ENCODE measurements at places on chromosomes 4 and X.
A peak's percentile ranks its signal among the peaks of the same experiment; 100 is the strongest.

GRCh38 chr4:122171323-122171722 is 19.2 kb downstream of the BLTP1 start:
- no peak for DNase-seq

DNA sequence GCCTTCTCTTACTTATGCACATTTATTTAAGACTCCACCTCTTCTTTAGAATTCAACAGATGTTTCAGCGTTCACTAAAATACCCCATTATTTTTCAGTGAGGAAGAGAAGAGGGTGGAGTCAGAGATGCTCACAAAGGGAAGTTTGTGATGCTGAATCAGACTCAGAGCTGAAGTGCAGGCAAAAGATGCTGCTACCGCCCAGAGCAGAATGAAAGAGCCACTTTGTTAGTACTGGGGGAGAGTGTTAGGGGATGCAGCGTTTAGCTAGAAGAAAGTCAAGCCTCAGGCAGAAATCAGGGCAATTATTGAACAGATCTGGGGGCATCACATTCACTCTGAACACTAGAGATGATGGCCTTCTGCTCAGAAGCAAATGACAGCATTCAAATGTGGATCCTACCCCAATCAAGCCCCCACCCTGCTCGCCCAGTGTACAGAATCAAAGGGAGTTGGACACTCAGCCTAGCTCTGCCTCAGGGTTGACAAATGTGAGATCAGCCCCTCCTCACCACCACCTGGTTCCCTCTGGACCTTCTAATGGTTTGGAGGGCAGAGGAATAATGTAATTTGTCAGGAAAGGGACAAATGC is 138.3 kb downstream of the UNC5C start:
- no peak for DNase-seq

DNA sequence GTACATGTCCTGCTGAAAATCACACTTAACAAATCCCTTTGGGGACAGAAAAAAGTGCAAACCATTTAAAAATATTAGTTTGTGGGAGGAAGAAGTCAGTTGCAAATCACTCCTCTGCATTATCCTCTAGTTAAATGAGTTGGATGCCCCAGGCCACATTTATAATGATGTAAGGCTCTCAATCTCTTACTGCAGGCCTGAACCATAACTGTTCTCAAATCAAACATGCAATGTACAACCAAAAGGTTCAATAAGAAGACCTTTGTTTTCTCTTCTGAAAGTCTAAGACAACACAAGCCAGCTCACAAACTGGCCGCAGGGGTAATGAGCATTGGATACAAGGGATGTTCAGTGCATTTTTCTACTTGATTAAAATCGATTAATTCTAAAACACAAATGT is 39.7 kb downstream of the IGFBP7 start:
- no peak for DNase-seq

DNA sequence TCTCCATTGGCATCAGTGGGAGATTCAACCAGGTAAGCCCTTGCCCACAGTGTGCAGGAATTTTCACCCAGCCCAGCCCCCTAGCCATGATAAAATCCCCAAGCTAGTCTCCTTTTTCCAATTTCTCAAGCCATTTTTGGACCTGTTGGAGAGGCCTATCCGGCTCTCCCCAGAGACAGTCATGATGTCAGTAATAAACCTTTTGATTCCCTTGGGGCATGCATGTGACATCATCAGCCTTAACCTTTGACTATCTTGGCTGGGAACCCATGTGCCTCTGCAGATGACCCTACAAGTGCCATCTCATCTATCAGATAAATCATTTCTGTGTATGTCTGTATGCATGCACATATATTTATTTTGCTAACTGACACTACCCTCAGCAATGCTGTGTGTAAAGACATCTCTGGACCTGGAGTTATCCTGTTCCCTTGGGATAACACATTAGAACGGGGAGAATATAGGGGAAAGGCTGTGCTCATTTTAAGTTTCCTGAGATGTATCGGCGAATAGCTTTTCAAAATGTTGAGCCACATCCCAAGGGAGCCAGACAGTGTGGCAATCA is 51.0 kb downstream of the CYTL1 start:
- DNase-seq = no peak

DNA sequence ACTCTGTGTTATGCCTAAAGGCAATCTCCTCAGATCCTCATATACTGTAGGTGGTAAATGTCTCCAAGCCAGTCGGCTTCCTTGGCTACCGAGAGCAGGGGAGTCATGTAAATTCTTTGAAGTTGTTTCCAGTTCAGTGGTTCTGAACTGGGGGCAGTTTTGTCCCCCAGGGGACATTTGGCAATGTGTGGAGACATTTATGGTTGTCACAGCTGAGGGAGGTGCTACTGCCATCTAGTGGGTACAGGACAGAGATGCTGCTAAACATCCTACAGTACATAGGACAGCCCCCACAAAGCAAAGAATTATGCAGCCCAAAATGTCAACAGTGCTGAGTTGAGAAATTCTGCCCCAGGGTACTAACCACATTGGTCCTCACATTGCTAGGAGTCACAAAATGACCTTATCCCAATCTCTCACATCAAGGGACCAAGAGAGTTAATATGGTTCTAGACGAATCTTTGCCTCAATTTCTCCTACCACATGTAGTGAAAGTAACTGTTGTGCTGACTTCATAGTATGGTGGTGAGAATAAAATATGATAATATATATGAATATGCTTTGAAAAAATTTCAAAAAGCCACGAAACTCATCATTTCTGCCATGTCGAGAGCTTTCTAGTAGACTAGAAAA is 104.4 kb upstream of the ARHGAP24 start:
- no peak for DNase-seq

DNA sequence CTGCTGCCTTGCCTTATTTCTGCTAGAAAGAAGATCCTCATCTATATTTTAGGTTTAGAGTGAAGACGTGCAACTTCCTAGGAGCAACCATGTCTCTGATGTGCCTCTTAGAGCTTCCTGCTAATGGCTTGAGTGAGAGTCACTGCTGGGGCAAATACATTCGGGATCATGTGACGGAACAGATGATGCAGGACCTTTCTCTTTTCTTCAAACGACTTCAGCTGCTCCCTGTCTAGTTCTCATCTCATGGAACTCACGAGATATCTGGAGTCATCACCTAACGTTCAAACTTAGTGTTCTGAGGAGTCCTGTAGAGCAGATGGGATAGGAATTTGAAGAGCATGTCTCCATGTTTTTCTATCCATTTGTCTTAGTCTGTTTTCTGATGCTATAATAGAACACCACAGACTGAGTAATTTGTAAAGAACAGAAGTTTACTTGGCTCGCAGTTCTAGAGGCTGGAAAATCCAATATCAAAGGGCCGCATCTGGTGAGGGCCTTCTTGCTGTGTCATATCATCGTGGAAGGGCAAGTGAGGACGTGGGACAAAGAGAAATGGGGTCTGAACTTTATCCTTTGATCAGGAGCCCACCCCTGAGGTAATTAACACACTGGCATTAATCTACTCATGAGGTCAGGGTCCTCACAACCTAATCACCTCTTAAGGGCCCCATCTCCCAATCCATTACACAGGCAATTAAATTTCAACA is 43.5 kb upstream of the SCRG1 start:
- DNase-seq = no peak

GRCh38 chr4:66266035-66266434 is 595.7 kb upstream of the EPHA5 start:
- DNase-seq = no peak

DNA sequence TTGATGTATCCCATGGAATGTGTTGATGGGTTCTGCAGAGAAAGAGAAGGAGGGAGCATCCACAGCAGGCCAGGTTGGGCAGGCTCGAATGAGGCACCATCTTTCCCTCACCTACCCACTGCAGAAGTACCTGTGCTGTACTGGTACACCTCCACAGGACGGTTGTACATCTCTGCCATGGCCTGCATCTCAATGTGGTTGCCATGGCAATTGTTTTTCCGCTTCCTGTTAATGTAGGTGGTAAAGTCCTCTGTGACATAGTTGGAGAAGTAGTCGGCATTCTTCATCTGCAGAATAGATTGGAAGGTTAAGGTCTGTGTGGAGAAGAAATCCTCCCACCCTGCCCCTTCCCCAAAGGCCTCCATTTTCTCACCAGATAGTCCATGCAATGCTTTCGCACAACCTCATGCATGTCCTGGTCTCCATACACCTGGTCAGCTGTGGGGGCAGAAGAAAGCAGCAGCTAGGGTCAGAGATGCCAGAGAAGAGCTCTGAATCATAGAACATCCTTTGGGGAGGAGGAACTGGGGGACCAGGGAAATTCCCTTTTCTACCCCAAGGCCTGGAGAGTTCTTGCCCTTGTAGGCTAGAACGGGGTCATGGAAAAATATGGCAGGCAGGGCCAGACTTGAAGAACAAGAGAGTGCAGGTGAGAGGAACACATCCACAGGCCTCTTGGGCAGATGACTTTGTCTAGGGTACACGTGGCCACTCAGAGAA is 15.9 kb upstream of the PIM2 start:
- no peak for DNase-seq

DNA sequence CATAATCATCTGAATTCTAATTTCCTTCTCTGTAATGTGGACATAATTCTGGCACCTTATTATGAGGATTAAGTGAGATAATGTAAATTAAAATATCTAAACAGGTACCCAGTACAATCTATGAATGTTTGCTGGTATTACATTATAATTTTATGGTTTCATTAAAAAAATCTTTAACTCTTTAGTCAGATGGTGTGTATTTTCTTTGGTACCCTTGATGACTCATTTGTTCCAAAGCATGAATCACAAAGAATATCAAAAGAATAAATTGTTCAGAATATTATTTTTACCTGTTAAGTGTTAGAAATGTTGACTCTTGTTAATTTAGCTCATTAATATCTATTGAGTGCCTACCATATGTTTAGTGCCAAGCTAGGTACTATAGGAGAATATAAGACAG is 74.3 kb downstream of the SNX25 start:
- DNase-seq = no peak

GRCh38 chr4:41413670-41414411 is 124.1 kb upstream of the LIMCH1 start:
- DNase-seq = no peak

- DNase-seq = peak; percentile 18
Measured at GRCh38 chr4:73066928-73067327, 2.6 kb downstream of the COX18 start.

GRCh38 chr4:185682236-185682635 is 129.8 kb downstream of the SORBS2 start:
- DNase-seq = no peak

- no peak for DNase-seq
Measured at GRCh38 chr4:144300616-144301015, 160.1 kb upstream of the GYPA start.

GRCh38 chr4:185352741-185353140 is 43.0 kb downstream of the LRP2BP start:
- no peak for DNase-seq

DNA sequence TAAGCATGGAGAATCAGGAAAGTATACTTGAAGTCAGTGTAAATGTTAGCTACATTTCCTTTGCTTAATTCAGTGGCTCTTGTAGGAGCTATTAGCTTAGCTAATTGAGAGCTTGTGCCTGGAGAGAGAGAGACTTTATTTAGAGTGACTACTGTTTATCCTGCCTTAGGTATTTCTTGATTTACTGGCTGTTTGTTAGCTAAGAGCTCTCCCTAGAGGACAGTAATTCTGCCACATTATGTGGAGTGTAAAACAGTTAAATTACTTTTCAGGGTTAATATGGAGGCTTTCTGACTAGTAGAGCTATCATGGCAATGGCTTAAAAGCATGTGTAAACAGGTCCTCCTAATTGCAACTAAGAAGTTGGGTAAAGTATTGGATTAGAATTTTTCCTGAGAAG is 306.5 kb upstream of the TECRL start:
- no peak for DNase-seq

- DNase-seq = peak; percentile 13
Measured at GRCh38 chr4:102564399-102565059, 63.4 kb downstream of the NFKB1 start.

DNA sequence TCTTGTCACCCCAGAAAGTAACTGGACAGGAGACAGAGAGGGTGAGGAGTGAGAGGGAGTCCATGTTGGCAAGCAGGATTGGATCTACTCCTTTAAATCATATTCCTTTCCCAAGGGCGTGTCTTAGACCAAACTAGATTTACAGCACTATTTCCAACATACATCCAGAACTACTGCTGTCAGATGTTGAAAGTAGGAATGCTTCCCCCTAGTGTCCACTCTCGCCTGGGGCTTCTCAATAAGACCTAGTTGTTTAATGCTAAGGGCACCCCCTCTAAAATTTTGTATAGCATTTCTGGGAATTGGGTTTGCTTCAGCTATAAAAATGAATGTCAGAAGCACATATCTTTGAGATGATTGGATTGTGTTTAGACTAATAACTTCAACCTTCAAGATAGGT is 13.3 kb downstream of the OFD1 start:
- DNase-seq = no peak

DNA sequence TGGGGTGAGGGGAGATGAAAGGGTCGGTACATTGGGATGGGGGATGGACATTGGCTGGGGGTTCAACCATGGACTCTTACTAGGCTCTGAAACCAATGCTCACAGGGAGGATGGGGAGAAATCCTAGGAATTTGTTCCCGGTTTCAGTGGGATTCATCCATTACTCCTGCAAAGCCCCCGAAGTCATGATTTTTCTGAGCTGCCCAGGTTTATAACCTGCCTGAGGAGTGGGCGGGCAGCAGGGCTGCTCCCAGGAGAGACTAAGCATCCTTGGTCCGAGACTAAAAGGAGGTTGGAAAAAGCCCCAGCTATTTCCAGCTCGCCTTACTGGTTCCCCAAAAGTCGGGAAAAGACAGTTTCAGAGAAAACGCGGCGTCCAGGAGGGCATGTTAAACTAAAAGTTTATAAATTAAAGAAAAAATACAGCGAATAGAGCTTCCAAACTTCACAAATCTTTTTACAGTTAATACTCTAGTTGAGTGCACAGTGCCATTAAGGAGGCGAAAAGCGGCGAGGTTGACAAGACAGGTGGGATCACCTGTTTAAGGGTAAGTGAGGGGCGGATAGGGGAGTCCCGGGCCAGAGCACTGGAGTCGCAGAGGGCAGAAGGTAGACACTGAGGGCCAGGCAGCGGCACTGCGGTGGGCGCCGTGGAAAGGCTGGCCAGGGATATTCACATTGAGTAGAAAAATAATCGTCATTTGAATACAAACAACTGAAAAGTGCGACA is 3.7 kb downstream of the NKX3-2 start:
- DNase-seq = no peak

- DNase-seq = no peak
Measured at GRCh38 chr4:26183017-26183416, 137.8 kb upstream of the RBPJ start.

GRCh38 chrX:71997320-71997719 is 86.7 kb downstream of the NHSL2 start:
- DNase-seq = no peak

DNA sequence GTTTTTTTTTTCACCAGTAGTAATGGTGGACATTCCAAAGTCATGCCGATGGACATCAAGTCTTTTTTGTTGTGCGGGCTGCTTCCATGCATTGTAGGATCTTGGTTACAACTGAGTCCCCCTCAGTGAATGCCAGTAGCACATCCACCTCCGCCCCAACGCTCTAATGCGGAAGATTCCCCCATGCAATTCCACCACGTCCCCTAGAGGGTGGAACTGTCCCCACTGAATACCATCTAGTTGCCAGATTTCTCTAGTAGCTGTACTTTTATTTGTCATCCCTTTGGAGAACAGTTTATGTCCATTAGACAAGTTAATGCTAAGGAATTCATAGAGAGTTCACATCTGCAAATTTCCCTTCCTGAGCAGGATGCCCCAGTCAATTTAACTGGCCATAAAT is 6.7 kb downstream of the SHISA3 start:
- no peak for DNase-seq

Measured in stimulated activated naive CD4-positive, alpha-beta T cell treated with Interleukin-2 at 50 U/mL for 16 hours (primary cell).